ENCODE measurements at places on chromosomes 6 and 20. TPM values are rescaled to one million over a fixed set of nuclear protein-coding genes. Genes with fewer than 3 reads are reported as not detected.

DNA sequence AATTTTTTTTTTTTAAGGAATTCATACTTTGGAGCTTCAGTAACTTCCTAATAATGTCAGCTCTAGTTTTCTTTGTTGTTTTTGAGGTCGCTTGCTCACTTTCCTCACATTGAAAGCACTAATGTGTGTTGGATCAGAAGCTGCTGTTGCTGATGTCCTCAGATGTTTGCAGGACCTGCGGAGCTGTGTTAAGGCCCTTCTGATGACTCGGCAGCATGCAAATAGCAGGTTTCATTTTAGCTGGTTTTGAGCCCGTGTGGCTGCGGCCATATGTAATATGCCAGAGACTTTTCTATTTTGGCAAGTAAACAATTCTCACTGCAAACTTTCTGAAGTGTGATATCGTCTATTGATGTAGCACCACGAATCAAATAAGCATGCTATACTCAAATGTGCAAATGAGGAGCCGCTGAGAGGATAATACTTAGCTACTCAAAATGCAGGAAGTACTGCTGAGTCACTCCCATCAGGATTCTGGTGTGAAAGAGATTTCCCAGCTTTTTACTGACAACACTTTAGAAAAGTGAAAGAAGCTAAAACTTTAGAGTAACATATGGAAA is 187.8 kb downstream of the SASH1 start:
- DNase-seq: no peak

DNA sequence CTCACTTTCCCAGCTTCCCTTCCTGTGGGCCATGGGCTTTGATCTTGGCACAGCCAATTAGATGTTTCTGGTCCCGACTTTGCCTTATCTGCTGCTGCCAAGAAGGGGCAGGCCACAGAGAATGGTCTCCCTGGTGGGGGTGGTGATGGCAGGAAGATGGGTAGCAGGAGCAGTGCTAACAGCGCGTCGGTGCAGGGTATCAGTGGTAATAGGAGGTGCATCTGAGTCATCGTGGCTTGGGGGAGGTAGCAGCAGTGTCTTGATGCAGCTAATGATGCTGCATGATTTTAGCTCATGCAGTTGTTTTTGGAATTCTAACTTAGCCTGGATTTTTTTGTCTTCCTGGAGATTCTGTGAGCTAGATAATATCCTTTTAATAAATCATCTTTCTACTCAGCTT is 18.9 kb upstream of the MAS1 start:
- DNase-seq: no peak

- DNase-seq: peak; percentile 96
Measured at GRCh38 chr20:49446808-49447207, 35.7 kb downstream of the KCNB1 start.

- no peak for DNase-seq
Measured at GRCh38 chr6:108476376-108476775, 84.3 kb upstream of the FOXO3 start.

DNA sequence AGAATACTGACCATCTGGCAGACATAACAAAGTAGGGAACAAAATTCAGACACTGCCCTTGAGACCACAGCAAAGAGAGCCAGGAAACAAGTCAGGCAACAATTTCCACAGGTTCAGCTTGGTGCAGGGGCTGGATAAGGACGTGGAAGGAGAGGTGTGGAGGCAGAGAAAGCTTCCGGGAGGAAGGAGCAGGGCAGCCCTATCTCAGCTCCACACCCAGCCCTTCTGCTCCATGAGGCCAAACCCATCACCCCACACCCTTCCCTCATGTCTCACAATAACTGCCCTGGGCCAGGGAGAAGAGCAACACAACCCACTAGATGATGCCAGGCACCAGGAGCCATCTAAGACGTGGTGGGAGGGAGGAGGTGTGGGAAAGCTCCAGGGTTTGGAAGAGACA is 5.8 kb downstream of the SNHG17 start:
- DNase-seq: no peak

GRCh38 chr6:167441715-167442206 is 116.9 kb downstream of the TTLL2 start:
- no peak for DNase-seq

DNA sequence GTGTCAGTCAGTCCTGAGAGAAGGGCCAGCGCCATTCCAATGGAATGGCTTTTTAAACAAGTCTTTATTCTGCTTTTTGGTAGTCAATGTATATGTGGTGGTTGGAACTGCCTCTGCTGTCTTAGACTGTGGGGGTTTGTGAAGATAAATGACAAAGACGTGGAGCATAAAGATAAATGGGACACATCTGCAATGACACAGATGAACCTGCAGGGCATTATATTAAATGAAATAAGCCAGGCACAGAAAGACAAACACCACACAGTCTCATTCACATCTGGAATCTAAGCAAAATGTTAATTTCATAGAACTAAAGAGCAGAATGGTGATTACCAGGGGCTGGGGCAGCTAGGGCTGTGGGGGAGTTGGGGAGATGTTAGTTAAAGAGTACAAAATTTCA is 912.8 kb upstream of the MAN1A1 start:
- DNase-seq: no peak

- DNase-seq: no peak
Measured at GRCh38 chr6:112130878-112131277, 43.5 kb downstream of the FAM229B start.

- DNase-seq: no peak
Measured at GRCh38 chr6:1485678-1486077, 96.3 kb downstream of the FOXF2 start.

GRCh38 chr6:134196568-134197193 is 121.2 kb downstream of the SGK1 start:
- DNase-seq: no peak

DNA sequence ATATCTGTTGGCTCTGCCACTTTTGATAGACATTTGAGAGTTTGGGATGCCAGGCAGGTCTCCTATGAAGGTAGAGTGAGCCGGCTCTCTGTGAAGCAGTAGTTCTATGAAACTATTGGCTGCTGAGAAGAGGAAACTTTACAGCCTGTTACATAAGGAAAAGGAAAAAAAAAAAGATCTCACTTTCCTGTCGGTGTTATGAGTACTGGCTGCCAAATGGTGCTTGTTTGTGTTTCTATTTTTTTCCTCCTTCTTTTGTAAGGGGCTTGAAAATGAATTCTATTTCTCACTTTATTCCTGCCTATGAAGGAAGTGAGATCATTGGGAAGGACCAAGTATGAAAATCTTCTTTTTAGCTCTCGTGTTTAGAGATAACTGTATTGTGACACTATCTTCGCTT is 73.1 kb upstream of the CLDN20 start:
- no peak for DNase-seq

- DNase-seq: peak; percentile 22
Measured at GRCh38 chr6:168159506-168159905, 80.5 kb upstream of the FRMD1 start.

DNA sequence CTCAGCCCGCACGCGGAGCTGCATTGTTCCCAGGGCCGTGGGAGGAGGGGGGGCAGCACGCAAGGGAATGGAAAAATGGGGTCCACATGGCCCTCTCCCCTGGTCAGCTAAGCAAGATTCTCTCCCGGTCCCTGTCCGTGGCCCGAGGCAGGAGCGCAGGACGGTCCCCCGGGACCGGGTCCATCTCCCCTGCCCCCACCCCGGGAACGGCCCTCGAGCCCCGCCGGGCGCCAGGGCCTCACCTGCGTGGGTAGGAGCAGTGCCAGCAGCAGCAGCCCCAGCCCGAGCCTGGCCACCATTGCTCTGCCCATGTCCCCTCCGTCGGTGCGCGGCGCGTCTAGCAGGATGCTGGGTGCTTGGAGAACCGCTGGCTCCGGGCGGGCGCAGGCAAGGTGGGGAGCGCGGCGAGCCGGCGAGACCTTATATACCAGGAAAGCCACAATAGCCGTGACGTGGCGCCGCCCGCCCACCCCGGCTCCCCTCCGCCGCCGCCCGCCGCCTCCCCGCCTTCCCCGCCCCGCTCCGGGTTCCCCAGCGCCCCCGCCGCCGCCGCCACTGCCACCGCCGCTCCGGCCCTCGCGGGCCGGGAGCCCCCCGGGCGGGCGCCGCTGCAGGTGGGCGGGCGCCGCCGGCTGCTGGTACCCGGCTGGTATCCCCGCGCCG is at the start of gene CD24:
Gene CD24, minus strand, starts transcription at position 394 of the 663 bp plus-strand sequence. Its CDS starts 83 bp downstream, at position 311.
- DNase-seq: no peak

DNA sequence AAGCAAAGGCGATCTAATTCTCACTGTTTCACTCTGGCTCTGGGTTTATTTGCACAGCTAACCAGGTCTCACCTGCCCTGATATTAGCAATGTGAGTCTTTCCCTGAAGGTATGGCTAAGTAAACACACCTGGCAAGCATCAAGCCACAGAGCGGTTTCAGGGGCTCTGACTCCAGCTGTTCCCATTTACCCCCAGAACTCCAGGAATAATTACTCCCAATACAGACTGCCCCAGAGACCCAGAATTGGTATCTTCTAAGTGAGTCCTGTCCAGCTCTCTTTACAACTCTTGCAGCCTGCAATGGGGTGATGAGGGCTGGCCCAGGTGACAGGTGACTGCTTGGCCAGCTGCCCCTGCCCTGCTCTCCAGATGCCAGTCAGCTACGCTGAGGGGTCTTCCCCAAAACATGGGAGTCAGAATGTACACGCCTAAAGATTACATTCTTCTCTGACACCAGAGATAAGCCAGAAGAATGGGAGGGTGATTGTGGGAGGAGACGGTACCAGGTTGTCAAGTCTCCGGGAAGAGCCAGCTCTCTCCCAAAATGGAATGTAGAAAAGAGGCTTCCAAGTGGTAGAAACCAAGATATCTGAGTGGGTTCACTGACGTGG is 4.9 kb upstream of the LRRN4 start:
- DNase-seq: no peak

GRCh38 chr20:48601798-48602197 is 226.0 kb downstream of the PREX1 start:
- peak; percentile 28 for DNase-seq

DNA sequence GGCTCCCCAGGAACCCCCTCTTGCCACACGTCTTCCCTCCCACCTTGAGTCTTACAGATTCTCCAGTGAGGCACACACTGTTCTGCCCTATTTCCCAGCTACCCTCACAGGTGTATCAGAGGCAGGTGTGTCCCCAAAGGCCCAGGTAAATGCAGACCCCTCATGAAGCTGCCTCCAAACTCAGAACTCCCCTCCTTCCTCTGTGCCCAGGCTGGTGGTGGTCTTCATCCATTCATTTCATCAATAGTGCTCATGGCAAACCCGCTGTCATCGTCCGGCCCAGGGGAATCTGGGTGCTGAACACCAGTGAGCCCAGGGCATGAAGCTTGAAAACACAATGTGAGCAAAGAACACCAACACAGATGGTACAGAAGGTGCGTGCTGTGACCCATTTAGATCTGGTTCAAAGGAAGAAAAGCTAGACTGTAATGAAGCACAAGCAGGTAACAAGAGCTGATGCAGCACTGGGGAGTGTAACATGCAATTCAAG is 213.1 kb downstream of the SYNDIG1 start:
- peak; percentile 15 for DNase-seq

DNA sequence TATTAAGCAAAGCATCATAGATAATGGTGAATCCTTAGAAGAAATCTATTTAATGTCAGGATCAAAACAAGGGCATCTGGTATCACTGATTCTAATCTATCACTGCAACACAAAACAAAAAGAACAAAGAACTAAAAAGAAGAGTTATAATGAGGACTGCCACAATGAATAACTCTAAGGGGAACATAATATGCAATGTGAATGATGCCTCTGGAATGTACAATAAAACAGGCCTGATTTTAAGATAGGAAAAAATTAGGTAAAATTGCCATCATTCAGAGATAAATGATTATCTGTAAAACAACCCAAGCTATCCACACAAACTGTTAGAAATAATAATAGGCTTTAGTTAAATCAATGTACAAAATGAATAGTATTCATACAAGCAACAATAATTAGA is 936.7 kb upstream of the CITED2 start:
- DNase-seq: no peak

DNA sequence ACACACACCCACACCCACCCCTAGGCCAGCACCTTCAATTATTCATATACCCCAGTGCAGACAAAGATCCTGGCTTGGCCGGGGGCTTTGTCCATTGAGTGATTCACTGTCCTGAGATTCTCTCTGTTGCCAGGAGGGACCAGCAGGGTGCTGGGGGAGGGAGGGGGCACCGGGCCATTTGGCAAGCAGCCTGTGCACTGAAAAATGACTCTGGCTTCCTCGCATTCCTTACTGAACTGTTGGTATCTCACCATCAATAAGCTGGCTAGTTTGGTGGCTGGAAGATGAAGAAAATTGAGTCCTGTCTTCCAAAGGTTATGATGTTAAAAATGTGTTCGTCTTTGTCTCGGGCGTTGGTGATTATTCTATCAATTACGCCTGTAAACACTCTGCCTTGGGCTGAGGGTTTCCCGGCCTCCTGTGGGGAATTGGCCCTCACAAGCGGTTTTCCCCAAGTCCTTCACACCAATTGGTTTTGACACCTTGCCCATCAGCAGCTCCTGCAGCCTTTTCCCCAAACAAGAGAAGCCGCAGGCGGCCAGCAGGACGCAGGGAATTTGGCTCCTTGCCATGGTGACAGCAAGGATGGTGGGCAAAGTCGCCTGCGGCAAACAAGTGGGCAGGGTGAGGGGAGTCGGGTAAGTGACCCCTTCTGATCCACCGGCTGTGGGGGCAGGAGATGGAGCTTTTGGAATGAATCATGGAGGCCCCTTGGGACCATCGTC is 4.9 kb downstream of the VSTM2L start:
- no peak for DNase-seq

DNA sequence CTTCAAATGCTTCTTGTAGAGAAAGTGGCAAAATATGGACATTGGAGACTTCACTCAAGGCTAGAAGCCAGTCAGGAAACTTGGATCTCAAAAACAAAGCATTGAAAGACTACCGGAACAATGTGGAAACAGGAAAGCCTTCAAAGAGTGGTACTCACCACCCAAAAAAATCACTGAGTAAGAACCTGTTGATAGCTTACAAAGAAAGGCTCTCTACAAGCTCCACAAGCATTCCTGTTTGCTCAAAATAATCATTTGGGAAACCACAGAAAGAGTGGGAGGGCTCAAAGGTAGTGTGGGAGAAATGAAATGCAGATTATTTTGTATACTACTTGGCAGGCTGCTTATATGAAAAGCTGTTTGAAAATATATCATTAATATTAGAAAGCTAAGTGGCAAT is 9.5 kb upstream of the DST start:
- no peak for DNase-seq

DNA sequence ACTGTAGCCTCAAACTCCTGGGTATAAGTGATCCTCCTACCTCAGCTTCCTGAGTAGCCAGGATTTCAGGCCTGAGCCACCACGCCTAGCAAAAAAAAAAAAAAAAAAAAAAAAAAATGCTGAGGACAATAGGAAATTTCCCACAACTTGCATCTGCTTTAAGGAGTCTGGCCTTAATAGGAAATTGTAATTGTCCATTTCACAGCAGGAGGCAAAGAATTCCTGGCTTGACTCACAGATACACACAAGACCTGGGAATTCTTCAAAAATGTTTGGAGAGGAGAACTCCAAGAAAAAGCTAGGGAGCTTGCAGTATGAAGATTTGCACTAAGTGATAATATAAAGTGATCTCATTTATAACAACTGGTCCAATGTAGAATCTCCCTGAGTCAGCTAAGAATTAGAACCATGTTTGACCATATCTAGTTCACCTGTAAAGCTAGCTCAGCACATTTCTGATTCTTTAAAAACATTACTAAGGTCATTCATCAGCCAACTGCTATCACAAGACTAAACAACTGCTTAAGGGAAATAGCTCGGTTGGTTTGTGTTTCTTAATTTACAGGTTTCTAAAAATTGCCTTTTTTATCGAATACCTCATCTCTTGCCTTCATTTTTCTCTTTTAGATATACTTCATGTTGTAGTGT is 80.2 kb upstream of the SLC2A12 start:
- DNase-seq: no peak

HCRTR2 gene
- not detected for polyA plus RNA-seq

ZSCAN26 gene
- 6.0 TPM for polyA plus RNA-seq

SPTLC3 gene
- polyA plus RNA-seq: 1.2 TPM

SUMO4 gene
- not detected for polyA plus RNA-seq

BHLHE23 gene
- polyA plus RNA-seq: not detected

PNPLA1 gene
- 0.46 TPM for polyA plus RNA-seq

EFCAB8 gene
- polyA plus RNA-seq: 0.06 TPM

All from sigmoid colon (tissue), 7 donors.